CD8-positive, alpha-beta T cell (primary cell): ENCODE measurements at places on chromosomes 6 and 20.

DNA sequence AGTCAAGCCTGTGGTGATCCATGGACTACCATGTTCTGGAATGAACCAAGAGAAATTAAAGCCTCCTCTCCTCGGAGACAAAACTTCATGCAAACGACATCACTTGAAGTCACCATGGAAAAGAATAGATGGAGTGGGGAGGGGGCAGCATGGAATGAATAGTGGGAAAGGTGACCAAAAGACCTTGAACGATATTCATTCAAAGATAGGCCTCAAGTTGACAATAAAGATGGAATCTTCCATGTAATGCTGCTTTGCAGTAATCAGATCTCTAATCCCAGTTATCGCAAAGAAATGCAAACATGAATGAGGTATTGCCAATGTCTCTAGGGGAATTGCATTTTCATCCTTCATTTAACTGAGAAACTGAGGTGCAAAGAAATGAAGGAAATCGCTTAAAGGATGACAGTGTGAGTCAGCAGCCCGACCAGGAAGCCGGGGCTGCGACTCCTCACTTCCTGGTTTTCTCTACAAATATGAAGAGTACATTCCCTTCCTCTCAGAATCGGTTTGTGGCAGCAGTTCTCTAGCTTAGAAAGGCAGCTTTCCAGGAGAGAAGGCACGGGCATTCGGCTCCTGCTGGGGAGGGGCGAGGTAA is 65.6 kb upstream of the RREB1 start:
- DNase-seq: no peak

DNA sequence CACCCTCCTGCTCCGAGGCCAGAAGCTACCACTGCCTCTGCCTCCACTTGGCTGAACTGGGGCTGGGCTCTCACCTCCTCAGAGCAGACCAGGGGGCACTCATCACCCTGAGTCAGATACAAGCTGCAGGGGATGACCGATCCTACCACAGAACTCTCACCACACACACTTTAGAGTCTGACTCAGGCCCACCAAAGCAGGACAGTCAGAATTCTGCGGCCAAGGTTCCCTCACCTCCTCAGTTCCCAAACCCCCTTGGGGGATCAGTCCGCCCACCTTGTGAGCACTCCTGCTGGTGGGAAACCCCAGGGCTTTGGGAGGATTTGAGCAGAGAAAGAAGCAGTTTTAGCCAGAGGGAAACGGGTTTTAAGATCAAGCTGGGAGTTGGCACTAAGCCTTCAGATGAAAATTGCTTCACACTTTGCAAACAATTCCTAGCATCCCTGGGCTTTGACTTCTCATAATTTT is 587.8 kb upstream of the JAG1 start:
- DNase-seq: no peak

DNA sequence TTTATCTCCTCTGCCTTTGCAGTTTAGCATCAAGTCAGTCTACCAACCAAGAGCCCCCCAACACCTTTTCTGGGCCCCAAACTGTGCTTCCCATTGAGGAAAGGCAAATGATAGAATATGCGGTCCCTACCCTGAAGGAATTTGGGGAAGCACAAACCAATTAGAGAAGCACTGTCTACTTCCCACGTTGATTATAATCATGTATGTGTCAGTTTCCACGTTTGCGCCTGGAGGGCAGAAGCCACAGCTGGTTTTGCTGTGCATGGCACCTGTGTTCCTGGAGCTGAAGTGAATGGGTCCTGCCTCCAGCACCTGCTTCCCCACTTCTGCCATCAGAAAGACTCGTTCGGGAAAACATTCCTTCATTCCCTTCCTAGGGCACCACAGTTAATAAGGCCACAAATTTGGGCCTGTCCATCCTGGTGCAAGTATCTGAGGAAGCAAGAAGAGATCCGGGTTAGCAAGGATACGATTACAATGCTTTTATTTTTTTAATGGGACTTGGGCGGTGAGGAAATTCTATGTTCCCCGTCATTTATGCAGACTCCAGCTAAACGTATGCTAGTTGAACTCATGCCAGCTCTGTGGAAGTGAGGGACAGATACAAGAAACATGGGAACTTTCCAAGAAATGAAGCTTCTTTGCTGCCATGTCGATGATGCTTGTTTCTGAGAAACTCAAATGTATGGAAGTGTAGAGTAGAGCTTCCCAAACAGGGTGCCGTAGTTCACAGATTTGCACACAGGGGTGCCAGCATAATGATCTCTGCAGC is 333.5 kb downstream of the NRN1 start:
- DNase-seq: no peak

DNA sequence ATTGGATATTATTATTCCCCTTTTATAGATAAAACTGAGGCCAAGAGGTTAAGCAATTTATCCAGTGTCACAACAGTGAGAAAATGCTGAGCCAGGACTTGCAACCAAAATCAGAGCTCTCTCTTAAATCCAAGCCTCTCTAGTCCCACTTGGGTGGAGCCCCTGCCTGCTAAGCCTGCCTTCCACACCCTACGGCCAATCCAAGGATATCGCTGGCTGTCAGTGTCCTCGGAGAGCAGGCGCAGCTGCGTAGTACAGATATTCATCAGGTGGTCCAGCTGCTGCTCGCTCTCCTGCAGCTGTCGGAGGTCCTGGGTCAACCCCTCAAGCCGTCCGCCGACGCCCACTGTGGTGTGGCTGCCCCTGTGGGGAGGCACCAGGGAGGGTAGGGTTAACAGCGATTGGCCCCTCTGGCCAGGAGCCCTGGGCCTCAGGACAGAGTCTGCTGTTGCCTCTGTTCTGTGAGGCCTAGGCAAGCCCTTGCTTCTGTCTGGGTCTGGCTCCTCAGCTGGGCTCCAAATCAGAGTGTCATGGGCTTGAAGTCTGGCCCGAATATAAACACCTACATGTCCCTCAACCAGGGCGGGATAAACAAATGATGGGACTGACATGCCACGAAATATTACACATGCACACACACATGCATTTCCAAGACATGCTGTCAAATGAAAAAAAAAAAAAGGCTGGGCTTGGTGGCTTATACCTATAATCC is 3.9 kb upstream of the NECAB3 start:
- DNase-seq: no peak

- DNase-seq: no peak
Observed at GRCh38 chr6:150331344-150331743, 37.5 kb upstream of the IYD start.

GRCh38 chr20:37526839-37527637 is 638 bp downstream of the BLCAP start:
- no peak for DNase-seq
